ENCODE measurements at places on chromosomes 13 and 19.
A peak's percentile ranks its signal among the peaks of the same experiment; 100 is the strongest.

DNA sequence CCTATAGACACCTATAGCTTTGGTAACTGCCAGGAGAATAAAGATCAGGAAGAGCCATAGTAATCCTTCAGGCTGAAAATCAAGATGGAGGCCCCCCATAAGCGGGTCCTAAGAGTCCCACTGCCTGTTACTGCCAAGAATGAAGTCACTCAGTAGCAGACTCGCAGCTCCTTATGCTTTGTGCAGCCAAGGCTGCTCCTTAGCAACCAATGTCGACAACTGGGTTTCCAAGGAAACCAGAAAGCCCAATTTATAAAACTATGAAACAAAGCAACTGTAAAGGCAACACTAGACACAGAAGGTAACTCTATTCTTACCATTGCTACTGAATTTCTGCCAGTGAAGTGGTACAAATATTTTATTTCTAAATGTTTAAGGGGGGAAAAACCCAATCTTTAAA, 56.5 kb downstream of the DCLK1 start:
- no peak for DNase-seq

DNA sequence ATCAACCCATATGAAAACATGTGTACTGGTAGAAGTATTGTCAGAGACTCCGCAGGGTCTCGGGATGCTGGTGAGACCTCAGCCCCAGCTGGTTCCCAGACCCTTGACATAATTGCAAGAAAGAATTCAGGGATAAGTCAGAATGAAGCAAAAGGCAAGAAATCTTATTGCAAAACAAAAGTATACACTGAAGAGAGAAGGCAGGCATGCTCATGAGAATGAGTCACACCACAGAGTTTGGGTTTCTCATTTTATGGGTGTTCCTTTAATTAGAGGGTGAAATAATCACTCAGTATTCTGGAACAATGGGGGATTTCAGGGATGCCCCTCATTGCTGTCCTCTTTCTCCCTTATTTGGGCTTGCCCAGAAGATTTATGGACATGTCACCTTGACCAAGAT, 1423.8 kb upstream of the MIR17HG start:
- DNase-seq: peak; percentile 8

DNA sequence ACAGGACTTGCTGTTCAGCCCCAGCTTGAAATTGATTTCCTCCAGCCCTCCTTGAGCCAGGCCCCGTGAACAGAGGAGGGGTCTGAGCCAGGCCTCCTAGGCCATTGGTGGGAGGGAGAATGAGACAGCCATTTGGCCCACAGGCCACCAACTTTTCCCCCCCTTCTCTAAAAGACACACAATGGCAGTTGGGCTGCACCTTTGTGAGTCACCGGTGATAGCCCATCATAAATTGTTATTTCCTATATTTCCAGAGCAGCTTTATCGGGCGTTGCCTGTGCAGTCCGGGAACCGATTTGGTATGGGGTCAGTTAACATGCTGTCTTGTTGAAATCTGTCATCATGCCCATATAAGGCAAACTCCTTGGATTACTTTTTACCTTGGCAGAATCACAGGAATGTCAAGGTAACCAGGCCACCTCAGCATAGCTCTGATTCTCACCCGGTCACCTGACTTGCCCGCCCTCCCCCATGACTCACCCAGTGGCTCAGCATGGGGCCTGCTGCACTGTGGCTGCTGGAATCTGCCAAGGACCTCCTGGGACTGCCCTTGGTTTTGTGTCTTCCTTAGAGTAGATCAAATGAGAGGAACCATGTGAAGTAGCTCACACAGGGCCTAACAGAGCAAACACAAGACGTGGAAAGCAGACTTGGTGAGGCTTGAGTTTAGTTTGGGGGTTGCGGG, 36.1 kb downstream of the ACTN4 start:
- peak; percentile 66 for DNase-seq

GRCh38 chr13:40043764-40044163, 388.3 kb downstream of the COG6 start:
- no peak for DNase-seq

DNA sequence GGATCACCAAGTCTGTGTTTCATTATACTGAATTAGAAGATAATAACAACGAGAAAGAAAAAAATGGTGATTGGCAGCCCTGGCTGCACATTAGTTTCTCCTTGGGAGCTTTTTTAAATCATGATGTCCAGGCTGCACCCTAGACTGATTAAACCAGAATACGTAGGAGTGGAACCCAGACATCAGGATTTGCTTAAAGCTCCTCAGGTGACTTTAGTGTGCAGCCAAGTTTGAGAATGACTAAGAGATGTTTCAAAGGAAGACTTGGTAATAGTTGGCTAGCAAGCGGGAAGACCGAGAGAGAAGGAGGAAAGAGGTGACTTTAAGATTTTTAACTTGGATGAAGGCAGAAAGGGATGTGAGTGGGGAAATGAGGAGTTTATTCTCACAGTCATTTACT, 71.4 kb upstream of the SERP2 start:
- no peak for DNase-seq

GRCh38 chr19:22517496-22518411, 95.6 kb upstream of the ZNF98 start:
- DNase-seq: no peak

DNA sequence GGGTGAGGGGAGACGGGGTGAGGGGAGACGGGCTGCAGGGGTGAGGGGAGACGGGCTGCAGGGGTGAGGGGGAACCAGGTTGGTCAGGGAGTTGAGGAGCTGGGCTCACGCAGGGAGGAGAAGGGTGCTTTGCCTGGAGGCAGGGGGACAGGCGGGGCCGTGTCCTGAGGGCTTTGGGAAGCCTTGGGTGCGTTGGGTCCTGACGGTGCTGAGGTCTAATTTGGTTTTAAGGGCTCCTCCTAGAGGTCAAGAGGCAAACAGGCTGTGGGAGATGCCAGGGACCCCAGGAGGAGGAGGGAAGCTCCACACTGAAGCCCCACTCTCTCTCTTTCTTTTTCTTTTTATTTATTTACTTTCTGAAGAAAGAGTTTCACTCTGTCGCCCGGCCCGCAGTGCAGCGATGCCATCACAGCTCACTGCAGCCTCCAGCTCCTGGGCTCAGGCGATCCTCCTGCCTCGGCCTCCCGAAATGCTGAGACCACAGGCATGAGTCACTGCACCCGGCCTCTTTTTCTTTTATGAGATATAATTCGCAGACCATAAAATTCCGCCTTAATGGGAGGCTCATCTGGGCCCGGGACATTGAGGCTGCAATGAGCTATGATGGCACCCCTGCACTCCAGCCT, 9.3 kb upstream of the MISP start:
- DNase-seq: no peak

DNA sequence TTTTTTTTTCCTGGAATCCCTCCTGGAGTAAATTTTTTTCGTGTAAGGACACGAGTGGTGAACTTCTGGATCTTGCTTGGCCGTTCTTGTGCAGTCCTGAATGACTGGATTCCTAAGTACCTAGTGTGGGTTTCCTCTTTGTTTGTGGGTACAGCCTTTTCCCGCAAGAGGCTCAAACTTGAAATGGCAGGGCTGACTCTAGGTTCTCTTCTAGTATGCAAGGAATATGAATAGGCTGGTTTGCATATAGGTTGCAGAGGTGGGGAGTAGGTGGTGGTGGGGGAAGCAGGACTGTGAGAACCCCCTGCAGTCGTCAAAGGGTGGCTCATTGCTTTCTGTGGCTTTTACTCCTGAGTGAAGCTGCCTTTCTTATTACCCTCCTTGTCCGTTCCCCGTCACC, 13.6 kb downstream of the UBAC2 start:
- DNase-seq: no peak

- no peak for DNase-seq
Measured at GRCh38 chr13:57311009-57311586, 144.1 kb downstream of the PRR20E start.

DNA sequence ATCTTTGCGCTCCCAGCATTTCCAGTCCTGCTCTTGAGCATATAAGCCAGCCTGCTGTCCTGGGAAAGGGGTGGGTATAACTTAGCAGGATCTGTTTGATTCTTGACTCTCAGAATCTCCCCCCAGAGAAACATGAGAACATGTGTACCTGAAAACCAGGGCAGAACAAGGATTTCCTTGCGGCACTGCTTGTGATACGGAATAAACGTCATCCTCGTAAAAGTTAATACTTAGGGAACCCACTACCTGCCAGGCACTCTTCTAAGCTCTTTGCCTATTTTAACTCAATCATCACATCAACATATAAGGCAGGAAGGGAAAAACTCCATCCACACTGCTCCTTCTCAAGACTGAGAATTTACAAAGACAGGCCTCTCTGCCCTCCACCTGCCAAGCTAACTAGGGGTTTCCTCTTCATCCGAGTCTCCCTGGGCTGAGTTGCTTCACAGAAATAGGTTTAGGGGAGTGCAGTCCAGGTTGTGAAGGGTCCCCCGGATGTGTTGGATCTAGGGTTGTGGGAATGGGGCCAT, 1.1 kb downstream of the ZNF653 start:
- no peak for DNase-seq

DNA sequence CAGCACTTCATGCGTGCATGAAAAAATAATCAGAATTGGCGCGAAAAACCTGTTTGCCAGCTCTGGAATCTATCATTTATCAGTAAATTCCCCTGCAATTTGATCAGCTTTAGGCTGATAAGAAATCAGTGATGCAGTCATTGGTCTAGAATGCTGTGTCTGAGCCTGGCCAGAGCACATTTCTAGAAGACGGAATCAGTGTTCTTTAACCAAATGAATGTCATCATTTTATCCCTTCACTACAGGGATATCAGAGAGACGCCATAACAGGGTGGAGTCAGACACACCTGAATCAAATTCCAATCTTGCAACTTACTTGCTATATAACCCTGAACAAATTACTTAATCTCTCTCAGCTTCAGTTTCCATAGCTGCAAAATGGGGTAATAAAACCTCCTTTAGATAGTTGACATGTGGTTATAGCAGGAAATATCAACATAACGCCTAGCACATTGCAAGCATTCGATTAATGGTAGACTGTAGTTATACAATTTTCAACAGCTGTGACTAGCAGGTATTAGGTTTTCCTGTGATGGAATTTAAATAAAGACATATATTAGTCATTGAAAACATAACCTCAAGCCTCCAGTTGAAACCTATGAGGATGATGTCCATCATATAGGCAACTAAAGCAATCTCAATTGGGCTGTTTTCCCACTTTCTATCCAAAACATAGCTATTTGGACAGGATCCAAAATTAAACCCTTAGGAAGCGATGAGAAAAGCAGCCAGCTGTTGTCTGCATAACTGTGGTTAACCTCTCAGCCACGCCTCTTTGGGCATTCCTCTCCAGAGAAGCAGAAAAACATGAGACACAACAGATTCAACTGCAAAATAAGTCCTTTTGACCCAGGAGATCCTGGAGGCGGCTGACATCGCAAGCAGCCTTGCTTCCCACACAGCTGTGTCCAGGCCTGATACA, 51.6 kb upstream of the UBL3 start:
- peak; percentile 98 for DNase-seq

DNA sequence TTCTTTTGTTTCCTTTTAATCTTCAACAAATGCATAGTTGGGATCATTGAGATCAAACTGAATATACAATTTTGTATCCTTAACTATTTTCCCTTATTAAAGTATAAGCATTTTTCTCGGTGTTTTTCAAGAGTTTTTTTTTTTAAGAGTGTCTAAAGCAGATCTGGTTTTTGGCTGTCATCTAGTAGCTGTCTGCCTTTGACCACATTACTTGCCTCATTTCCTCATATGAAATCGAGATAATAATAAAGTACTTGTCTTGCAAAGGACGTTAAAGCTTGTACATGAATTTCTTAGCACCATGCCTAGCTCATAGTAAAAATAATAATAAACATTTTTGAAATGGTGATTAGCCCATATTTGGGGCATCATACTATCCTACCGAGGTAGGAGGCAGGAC, 121.2 kb downstream of the PDS5B start:
- DNase-seq: no peak

- DNase-seq: no peak
Measured at GRCh38 chr13:58865286-58865685, 1233.7 kb downstream of the PCDH17 start.

DNA sequence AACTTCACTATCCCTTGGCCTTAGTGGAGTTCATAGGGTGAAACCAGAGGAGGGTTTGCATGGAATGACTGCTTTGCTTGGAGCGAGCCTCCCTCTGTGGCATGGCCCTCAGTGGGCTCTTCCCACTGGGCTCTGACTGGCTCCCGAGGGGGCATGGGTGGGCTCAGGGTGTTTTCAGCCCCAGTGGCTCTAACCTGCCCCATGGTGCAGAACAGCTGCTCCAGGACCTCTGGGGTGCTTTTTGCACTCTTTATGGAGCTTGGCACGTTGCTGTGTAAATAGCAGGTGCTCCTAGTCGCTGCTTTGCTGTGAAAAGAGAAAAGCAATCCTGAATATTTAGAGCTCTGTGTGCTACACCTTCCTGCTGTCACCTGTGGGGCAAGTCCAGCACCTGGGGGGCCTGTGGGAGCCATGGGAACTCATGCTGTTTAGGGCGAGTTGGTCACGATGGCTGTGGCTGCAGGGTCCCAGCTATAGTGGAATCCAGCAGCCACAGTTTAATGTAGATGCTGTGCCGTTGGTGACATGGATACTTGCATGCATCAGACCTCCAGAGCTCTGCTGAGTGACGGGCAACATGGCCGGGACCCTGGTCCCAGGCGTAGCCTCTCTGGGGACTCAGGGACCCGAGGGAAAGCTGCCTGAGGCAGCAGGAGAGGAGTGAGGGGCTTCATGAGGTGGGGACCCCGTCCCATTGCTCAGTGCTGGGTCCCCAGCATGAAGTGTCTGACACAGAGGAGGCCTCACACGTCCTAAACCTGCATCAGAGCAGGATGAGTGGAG, 14.3 kb upstream of the MCF2L start:
- DNase-seq: no peak

GRCh38 chr13:79805317-79805716, 324.4 kb downstream of the NDFIP2 start:
- no peak for DNase-seq

DNA sequence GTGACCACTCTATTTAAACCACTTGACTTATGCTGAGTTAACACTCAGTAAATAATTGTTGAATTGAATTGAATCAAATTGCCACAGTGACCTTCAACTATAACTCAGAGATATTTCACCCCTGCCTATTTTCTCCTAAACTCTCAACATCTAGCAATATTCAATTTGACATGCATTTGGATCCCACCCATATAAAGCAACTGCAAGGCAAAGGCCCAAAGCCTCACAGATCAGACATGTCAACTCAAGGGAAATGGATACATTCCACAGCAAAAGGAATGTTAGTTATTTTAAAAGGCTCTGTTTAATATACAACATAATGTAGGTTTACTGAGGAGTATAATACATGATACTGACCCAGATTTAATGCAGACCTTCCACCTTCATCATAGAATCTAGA, 107.4 kb downstream of the KCTD12 start:
- no peak for DNase-seq

GRCh38 chr19:38773469-38774177, at the start of gene LGALS7:
LGALS7 (minus strand) TSS chr19:38773517; CDS start chr19:38773492, 25 bp downstream.
- no peak for DNase-seq
